ENCODE measurements at places on chromosomes 1 and 21.

GRCh38 chr1:91742848-91743292 is 143.1 kb downstream of the TGFBR3 start:
- no peak for DNase-seq

GRCh38 chr1:58529284-58529683 is 17.2 kb downstream of the OMA1 start:
- no peak for DNase-seq

DNA sequence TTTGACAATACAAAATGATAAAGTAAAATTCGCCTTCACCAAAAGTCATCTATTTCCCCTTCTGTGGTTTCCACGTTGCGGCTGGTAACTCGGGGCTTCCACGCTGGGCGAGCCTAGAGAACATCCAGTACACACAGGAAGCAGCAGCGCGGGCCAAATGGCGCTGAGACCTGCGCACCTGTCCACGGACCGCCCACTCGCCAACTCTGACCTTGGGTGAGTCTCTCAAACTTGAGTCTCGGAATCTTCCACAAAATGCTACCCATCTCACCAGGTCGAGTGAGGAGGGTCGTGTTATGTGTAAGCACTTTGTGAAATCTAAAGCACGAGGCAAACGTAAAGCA is 820 bp upstream of the TTF2 start:
- DNase-seq: no peak

- DNase-seq: no peak
Observed at GRCh38 chr1:22636927-22637326, 499 bp downstream of the C1QA start.

DNA sequence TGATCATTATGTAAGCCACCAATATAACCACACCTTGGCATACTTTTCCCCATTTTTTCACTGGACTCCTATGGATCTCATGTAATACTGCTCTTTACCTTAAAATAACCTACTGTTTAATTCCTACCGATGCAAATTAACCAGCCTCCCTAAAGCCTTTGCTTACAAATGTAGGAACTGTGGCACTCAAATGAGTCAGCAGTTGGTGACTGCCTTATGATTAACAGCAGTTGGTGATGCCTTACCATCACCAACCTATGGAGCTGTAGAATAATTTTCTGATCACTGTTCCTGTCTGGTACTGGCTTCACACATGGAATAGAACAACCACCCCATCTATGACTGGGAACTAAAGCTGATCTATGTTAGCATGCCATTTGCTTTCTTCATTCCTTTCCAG is 7.8 kb upstream of the NUDT17 start:
- no peak for DNase-seq
